RPMI7951 (cell line): ENCODE measurements at places on chromosomes 5 and 9. TPM values are rescaled to one million over a fixed set of nuclear protein-coding genes. Genes with fewer than 3 reads are reported as not detected.
A peak's percentile ranks its signal among the peaks of the same experiment; 100 is the strongest.

Gene PFN3
- not detected in 2 replicates for total RNA-seq

Gene FAT2
- total RNA-seq = not detected in 2 replicates

Gene IGIP
- 4.3 and 5.2 TPM in 2 replicates for total RNA-seq

DNA sequence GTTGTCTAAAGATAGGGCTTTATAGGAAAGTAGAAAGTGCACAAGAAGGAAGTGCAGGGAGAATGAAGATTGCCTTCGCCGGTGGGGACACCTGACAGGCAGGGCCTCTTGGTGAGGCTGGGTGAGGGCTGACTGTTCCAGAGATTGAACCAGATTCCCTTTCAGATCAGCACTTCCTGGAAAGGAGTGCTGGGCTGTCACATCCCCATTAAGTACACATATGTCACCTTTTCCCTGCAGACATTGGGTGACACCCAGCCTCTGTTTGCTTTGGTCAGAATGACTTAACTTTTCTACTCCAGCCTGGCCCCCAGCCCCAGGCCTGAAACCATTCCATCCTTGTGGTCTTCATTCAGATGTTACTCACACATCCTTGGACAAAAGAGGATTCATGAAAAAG, 7.4 kb upstream of the SHROOM1 start:
- peak; percentile 7 for DNase-seq

DNA sequence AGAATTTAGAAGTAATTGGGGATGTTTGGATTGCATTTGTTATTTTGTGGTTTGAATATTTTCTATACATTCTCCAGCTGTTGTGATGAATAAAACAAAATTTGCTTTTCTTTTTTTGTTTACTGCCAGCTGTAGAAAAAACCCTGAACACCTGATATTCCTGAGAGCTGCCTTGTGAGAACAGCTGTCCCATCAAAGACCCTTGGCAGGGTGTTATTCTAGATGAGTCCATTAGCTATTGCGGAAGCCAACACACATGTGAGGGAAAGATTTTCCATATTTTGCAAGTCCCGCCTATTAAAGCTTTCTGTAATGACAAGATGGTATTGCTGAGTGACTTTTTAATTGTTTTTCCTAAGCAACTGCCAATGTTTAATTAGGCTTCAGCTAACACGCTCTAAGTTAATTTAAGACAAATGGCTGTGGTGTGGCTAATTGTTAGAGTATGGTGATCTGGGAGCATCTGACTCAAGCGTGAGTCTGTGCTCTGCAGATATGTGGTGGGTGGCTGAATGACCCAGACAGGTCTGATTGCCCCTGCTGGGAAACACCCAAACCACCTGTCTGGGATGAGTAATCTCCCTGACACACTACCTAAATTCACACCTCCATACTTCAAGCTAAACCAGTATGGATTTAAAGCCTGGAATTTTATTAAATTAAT, 86.5 kb upstream of the PRLR start:
- DNase-seq = no peak

GRCh38 chr5:110963495-110963894, 108.0 kb upstream of the TSLP start:
- DNase-seq = peak; percentile 10

DNA sequence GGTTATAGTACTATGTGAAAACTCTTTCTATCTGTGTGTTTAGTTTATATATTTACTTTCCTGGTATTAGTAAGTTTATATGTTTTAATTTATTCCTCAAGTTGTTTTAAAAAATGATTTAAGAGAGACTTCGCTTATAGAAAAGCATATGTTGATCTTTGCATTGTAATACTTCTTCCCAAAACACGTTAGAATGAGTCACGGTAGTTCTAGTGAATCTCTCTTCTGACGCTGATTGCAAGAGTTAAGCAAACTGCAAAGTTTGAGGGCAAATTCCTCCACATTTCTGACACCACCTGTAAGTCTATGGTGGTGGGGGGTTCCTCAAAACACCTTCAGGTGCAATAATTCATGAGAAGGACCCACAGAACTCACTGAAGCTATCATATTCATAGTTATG, 327.2 kb downstream of the GLIS3 start:
- no peak for DNase-seq
